ENCODE measurements at places on chromosomes 2 and 18.

DNA sequence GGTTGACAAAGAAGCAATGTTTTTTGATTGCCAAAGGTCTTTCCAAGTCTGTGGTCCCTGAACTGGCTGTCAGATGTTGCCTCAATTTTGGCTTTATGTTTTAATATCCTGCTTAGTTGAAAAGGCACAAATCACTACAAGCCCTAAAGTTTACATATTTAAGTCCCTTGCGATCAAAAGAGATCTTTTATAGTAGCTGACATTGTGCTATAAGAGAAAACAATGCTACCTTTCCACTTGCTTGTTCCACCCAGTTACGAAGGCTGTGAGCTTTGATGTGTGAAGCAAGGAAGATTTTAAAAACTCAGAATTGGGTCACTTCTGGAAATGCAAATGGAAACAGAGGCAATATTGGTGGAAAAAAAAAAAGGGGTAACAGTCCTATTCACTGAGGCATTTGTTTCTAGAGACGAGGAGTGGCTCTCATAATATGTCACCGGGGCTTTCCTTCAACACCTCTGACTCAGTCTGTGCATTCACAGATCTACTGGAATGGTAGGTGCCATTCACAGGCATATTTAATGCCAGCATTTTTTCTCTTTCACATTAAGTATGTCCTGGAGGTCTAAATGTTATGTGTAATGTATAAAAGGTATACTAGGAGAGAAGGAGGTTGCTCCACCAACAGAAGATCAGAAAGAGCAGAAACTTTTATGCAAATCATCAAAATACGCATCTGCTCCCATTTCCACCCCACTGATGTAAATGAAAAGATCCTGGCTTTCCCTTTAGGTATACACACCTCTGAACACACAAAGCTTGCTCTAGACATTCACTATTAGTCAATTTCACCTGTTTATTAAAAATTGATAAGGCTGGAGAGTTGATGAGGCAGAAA lies 91.8 kb downstream of the TGIF1 start:
- DNase-seq: no peak

- DNase-seq: no peak
Observed at GRCh38 chr2:199431746-199432213, 26.0 kb downstream of the SATB2 start.

DNA sequence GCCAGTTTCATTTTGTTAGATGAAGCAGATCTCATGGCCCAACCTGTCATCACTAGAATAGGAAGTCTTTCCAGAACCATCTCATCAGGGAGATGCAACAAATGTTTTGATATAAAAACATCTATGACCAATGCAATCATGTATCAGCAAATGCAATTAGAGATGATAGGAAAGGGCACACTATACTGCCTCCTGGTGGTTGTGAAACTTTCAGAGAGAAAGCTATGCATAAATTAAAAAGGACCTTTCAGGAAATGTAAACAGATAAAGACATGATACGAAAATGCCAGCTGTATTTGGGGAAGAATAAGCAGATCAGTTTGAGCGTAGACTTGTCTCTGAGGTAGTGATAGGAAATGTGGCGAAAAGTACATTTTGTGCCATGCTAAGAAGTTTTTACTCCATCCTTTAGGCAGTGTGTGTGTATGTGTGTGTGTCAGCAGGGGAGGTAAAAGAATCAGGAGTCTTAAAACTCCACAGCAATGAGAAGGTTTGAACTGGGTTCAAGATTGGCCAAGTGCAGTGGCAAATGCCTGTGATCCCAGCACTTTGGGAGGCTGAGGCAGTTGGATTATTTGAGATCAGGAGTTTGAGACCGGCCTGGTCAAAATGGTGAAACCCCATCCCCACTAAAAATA lies 479.3 kb downstream of the CPS1 start:
- peak; percentile 31 for DNase-seq

GRCh38 chr2:144357623-144358373 lies 162.1 kb downstream of the ZEB2 start:
- DNase-seq: no peak

DNA sequence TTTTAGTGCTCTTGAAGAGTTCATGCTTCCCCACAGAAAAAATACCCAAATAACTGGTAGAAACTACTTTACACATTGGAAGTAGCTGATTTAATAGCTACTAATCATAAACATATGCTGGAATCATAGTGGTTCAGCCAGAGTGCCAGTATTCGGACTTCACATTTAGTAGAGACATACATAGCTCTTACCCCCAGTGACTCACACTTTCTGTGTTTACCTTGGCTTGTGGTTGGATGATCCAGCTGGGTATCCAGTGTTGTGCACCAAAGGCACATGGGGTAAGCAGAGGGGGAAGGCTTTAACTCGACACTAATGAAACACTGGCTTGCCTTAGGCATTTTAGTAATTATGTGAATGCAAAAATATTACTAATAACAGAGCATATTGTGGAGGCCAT lies 18.1 kb downstream of the ARHGAP28 start:
- no peak for DNase-seq

DNA sequence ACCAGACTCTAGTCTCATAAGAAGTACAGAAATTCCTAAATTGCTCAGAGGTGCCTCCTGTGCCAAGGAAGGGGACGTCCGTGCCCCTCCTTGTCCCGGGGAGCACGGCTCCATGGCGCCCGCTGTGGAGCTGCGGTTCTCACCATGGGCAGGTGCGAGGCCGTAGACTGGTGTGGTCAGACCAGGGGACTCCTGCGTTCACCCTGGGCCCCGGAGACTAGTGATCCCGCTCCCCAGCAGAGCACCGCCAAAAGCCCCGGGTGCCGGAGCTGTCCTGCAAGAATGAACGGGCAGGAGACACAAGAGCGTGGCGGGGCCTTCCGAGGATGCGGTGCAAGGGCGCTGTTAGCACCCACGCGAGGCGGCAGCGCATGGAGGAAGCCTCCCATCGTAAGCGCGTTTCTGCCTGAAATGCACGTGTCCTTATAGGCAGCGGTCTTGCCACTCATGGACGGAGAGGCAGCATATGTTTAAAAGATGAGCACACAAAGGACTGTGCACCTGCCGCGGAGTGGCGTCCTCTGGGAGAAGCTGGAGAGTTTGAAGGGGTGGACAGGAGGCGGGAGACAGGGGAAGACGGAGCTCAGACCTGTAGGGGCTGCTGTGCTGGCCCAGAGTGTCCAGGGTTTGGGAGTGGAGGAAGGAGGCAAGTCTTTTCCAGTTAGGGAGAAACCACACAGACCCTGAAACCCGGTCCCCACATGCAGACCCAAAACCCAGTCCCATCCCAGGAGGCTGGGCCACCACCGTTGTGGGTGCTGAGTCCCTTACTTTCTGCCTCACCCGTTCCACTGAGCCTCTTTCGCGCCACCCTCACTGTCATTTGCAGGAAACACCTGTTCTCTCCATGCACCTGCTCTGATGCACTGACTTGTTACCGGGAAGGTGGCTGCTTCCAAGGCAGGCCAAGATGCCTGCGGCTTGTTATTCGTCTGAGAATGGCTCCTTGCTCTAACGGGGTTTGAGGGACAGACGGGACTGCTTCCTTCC lies 7.5 kb upstream of the KCNG2 start:
- peak; percentile 60 for DNase-seq

GRCh38 chr2:48310581-48310980 lies 219.4 kb upstream of the STON1 start:
- no peak for DNase-seq

DNA sequence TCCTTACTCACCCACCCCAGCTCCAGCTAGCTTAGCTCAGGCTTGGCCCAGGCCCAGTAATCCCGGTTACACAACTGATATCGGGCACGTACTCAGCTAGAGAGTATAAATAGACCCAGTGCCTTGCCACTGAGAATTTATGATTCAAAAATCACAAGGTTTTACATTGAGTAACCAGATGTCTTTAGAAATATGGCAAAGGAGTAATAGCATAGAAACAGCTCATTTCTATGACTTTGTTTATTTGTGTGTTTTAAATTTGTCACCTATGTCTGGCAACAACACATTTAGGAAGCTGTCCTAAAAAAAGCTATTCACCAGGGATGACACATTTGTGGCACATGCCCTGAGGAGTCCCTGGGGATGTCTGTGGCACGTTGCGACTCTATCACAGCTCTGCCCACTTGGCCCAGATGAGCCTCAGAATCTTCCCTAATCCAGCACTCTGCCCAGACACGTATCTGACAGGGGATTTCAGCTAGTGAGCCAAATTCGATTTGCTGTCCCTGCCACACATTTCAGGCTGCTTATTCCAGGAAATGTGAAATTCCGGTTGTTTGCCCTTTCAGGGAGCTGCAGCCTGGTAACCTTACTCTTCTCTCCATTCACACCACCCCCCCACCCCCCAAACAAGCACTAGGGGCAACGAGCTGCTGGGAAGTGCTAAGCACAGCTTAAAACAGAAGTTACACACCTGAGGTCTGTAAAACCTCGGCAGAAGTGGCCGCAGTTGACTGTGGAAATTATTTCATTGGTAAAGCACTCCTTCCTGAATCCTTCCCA lies 85.4 kb upstream of the ZCCHC2 start:
- no peak for DNase-seq

GRCh38 chr18:78587626-78588600 lies 391.7 kb upstream of the SALL3 start:
- no peak for DNase-seq

- DNase-seq: no peak
Observed at GRCh38 chr2:102253140-102253752, 58.1 kb upstream of the IL1RL1 start.

GRCh38 chr2:161223139-161223732 lies 63.0 kb downstream of the TANK start:
- peak; percentile 47 for DNase-seq

- DNase-seq: no peak
Observed at GRCh38 chr2:65116645-65117044, 13.3 kb downstream of the RAB1A start.

- DNase-seq: peak; percentile 12
Observed at GRCh38 chr2:191189112-191189635, 38.4 kb upstream of the STAT4 start.

- DNase-seq: peak; percentile 79
Observed at GRCh38 chr2:25030702-25031101, 11.2 kb upstream of the EFR3B start.

DNA sequence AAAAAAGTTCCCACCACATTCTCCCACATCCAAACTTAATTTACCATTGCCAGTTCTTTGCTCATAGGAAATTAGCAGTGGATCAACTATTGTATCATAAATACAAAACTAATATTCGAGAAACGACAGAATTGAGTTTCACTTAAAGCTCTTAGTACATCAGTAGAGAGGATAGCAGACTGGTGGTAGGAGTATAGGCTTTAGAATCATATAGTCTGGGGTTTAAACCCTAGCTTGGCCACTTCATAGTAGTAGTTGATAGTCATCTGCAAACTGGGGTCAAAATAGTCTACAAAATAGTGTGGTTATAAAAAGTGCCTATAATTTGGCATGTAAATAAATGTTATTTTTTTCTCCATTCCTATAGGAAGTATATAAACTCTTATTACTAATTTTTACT lies 30.9 kb downstream of the PIK3C3 start:
- DNase-seq: no peak

DNA sequence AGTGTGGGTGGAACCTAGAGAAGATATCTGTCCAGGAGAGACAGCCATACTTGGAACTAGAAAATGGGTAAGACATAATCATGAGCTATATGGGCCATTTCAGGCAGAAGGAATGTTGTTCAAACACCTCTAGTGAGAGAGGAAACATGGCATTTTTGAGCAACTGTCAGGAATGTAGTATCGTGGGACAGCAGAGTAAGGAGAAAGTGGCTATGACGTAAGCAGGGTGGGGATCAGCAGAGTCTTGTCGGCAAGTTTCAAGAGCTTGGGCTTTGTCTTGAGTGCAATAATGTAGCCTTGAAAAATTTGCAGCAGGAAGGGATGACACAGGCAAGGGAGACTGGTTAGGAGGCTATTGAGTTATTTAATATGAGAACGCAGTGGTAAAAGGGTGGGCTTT lies 20.4 kb downstream of the SERPINB7 start:
- DNase-seq: no peak

GRCh38 chr2:189252991-189253675 lies 73.6 kb upstream of the COL5A2 start:
- no peak for DNase-seq

DNA sequence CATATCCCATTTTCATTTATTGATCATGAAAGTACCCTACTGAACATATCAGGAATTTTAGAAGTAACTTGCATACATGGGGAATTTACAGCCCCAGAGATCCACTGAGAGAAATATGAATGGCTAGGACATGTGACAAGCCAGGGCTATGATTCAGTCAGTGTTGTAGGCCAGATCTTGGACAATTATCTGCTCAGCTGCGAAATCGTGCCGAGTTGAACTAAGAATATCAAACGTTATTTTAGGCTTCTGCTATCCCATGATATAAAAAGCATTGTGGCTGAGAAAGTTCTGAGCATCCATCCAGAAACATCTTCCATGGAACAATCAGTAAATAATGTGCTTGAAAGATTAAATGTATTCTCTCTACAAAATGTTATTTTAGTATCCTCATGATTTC lies 85.7 kb upstream of the UNC80 start:
- no peak for DNase-seq

DNA sequence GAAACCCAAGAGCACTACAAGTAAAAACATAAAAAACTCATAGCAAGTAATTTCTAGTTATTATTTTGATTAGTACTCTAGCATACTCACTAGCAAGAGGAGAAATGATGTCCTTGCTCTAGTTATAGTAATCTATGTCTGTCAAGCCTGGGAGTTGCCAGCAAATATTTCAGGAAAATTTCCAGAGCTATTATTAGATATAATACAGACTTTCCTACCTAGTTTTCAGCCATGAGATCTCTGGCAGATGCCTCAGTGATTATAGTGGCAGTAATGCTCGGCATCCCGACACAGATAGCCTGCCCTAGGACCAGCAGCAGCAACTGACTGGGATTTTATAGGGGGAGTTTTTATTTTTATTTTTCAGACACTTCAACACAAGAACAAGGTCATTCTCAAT lies 224.4 kb downstream of the ZNF385B start:
- DNase-seq: no peak

GRCh38 chr2:137228566-137228965 lies 463.2 kb downstream of the THSD7B start:
- DNase-seq: no peak

DNA sequence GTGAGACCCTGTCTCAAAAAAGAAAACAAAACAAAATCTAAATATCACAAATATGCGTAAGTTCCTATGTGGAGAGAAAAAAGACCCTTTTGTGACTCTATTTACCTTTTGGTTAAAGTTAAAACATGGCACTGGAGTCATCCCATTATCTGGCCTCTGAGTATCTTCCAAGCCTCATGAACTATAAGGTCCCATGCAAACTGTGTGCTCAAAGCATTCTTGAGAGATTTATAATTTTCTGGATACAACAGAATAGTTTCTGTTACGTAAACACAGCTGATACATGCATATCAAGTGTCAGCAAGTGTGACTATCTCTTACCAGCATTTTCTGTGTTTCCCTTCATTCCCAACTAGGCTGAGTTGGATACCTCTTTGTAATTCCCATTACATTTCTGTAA lies 8.8 kb upstream of the NOSTRIN start:
- no peak for DNase-seq
